NCI-H1694 (cell line): ENCODE measurements at places on chromosomes 4 and X.

GRCh38 chr4:140312100-140312499, 61.3 kb upstream of the SCOC start:
- DNase-seq: no peak

GRCh38 chr4:14096396-14096965, 469.0 kb upstream of the BOD1L1 start:
- DNase-seq: no peak

DNA sequence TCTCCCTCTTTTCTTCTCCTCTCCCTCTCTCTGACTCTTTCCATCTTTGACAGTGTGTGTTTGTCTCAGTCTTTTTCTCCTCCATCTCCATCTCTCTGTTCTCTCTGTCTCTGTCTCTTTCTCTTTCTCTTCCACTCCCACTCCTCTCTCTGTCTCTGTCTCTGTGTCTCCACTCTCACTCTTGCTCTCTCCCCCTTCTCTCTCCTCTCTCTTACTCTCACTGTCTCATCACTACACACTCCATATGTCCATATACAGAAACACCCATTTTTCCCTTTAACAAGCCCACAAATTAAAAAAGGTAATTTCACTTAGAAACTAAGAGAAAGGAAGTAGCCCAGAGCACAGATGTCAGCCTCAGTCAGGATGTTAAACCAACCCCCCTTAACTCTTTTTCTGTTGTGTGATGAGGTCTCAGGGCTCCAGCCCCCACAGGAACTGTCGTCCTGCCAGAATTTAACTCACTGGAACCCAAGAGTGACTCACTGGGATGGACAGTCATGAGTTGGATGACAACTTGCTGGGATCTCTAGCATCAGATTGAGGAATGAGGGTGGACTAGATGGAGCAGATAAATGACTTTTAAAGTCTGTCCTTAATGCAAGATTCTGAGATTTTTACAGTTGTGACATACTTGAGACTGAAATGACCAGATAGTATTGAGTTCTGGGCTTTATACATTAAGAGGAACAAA, 27.5 kb downstream of the OTUD6A start:
- no peak for DNase-seq

DNA sequence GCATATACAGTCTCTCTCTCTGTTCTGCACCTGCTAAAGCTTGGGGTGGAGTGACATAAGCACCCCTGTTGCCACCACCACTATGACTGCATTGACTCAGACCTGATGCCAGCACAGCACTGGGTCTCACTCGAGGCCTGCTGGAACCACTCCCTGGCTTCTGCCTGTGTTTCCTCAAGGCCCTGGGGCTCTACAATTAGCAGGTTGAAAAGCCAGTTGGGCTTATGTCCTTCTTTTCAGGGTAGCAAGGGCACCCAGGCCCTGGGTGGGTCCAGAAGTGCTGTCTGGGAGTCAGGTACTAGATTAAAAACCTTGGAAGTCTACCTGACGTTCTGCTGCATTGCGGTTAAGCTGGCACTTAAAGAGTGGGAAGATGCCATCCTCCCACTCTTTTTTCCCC, 50.5 kb upstream of the MAGEC3 start:
- DNase-seq: no peak

- no peak for DNase-seq
Observed at GRCh38 chr4:48193096-48193836, 59.2 kb upstream of the TXK start.

GRCh38 chr4:181013162-181013561, 1230.0 kb upstream of the TENM3 start:
- DNase-seq: no peak

DNA sequence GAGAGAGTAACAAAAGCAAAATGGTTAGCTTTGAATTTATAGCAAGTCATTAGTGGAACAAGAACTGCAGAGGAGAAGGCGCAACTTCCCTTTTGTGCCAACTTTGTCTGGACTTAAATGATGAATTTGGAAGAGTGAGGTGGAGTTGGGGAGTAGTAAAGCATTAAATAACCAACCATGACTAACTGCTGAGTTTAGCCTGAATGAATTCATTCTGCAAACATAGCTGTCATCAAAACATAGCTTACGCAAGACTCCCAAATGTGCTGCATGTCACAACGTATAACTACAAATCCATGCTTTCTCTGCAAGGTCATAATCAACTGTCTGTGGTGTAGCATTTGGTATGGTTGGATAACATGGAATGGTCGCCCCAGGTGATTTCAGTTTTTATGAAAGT, 75.9 kb upstream of the RPL34 start:
- DNase-seq: no peak

DNA sequence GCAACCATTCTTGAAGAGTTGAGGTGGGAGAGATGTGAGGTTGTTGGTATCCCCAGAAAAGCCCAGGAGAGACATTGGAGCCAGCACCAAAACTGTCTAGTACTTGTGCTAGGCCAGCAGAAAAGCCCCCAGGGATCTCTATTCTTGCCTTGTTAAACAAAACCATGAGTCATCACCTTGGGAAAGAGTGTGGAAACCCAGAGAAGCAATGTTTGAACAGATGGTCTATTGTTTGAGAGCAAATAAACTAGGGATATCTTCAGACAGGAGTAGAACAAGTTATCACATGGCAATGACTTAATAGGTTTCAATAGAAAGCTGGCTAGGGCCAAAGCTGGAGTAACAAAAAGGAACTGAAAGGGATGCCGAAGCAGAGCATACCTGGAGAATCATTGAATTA, 195.7 kb upstream of the CASK start:
- peak; percentile 26 for DNase-seq

- no peak for DNase-seq
Observed at GRCh38 chrX:40329616-40330015, 231.9 kb upstream of the BCOR start.

GRCh38 chrX:43141885-43142284, 363.9 kb upstream of the PPP1R2C start:
- DNase-seq: no peak

DNA sequence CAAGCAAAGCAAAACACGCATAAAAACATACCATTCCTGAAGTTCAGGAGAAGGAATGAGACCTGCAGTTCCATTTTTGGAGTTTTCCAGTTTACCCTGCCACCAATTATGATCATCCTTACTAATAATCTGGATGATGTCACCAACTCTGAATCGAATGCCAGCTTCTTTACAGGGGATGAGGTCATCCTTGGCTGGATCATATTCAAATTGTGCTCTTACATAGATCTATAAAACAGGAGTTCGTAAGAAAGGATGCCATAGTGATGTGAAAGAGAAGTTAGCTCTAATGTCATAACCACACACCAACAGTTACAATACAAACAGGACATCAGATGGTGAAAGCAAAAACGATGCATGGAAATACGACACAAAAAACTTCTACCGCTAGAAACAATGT, 106.5 kb downstream of the NYX start:
- DNase-seq: no peak

DNA sequence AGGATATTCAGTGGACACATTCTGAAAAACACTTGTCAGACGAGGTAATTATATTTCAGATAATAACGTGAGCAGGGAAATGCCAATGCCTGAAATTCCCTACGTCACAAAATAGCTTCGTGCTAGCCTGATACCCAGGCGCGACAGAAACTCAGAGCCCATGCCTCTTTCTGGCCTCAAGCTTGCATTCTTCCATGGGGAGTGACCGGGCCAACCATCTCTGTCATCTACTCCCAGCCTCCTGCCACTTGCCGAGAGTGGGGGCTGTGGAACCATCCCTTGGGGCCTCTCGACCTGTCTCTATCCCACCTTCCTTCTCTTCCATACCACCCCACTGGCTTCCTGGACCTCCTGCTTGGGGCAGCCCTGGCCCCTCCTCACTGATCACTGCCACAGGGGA, 34.5 kb upstream of the CDKN2AIP start:
- DNase-seq: no peak

DNA sequence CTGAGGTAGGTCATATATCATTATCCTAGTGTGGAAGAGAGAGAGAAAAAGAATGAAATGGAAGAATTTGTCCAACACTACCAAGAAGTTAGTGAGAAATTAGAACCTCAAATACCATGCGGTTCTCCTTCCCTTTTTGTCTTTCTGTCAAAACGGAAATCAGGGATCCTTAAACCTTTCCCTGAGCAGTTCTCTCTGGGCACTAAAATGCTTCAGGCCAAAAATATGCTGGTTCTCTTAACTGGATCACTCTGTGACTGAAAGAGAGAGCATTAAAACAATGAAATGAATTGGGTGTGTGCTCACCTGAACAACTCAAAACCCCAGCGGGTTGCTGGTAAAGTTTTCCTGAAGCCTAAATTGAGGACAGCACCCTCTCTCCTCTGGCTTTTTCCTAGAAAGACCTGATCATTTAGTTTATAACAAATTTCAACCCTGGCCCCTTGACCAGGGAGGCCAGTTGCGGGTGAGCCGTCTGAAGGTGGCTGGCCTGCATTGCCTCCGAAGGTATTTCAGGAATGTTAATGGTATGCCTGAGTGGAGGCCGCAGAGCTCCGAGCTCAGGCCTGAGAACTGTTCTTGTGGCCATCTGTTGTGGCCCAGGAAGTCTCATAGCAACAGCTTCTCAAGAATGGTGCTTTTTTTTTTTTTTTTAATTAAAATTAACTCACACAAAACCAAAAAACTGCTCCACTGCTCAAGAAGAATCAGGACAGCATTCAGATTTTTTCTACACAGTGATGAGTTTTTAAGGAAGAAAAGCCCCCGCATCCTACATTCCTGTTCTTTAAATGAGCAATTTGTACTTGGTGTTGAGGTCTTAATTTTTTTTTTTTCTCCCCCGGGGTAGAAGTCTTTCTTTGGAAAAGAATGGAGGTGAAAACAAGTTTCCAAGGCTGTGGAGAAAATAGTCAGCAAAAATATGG, 155.1 kb downstream of the SHROOM3 start:
- DNase-seq: no peak

DNA sequence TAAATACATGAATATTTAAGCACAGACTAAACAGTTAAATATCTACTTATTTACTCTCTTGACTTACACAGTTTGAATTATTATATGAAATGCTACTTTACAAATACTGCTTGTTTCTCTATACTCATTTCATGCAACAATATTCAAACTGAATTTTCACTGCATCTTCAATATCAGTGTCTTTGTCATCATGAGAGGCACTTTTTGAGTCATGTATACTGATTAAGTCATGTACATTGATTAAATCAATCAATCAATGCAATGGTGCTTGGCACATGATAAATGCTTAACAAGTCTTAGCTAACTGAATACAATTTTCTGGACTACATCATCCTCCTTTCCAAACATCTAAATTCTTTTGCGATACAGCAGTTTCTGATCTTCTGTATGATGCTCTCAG, 67.1 kb downstream of the CHM start:
- DNase-seq: no peak

GRCh38 chrX:40947276-40947675, 138.0 kb upstream of the USP9X start:
- no peak for DNase-seq

DNA sequence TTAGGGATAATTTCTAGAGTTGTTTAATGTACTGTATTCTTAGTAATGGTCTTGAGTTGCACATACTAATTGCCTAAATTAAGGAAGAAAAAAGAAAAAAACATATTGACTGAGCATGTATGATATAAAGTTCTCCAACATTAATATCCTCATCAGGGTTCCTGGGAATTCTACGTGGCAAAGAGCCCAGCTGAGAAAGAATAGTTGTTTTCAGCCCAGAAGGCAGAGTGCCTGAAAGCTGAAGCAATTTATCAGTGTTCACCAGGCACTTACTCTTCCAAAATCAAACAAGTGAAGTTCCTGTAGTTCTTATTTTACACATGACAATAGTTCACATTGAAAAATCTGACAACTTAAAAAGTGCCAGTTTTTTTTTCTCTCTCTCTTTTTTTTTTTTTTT, 27.7 kb downstream of the YIPF7 start:
- DNase-seq: no peak

- peak; percentile 1 for DNase-seq
Observed at GRCh38 chrX:80648023-80648422, 161.7 kb downstream of the BRWD3 start.

- DNase-seq: no peak
Observed at GRCh38 chr4:97432551-97432950, 710.7 kb downstream of the STPG2 start.

DNA sequence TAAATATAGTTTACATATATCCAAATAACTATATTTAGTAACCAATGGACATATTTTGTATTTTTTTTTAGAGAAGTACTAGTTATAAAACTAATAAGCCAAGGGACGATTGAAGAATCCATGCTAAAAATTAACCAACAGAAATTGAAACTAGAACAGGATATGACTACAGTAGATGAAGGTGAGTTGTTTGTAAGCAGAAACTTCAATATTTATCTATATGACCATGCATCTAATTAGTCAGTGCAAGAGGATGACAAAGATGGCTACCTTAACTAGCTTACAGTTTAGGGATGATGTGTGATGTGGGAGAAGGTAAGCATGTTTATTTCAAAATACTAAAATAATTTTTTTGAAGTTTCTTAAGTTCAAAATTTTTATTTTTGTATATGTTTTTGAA, 57.7 kb downstream of the HPGDS start:
- DNase-seq: no peak

DNA sequence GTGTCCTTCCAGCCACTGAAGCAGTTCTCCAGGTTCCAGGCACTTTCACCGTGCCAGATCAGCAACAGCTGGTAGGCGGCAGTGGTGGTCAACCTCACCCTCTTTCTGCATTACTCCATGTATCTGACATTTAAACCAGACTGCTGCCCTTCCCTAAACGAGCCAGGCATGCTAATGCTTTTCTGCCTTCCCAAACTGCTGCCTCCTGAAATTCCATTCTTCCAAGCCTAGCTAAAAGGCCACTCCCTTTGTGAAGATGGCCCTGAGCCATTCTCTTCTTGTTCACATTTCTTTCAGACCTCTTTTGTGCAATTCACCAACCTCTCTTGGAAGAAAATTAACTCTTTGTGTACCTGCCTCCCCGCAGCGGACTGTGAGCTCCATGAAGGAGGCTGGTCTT, 73.7 kb downstream of the CHST7 start:
- no peak for DNase-seq

DNA sequence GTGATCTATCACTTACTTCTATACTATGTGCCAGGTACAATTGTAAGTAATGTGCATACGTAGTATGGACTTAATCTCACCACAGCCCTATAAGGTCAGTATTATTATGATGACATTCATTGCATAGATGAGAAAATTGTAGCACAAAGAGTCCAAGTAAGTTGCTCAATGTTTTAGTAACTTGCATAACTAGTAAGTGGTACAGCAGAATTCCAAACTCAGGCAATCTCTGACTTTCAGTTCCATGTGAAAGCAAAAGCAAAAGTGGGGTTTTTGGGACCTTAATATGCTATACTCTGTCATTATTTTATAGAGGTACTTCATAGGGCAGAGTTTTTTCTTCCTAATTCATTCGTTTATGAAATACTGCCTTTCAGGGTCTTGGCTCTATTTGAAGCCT, 188.8 kb upstream of the VEGFC start:
- no peak for DNase-seq

DNA sequence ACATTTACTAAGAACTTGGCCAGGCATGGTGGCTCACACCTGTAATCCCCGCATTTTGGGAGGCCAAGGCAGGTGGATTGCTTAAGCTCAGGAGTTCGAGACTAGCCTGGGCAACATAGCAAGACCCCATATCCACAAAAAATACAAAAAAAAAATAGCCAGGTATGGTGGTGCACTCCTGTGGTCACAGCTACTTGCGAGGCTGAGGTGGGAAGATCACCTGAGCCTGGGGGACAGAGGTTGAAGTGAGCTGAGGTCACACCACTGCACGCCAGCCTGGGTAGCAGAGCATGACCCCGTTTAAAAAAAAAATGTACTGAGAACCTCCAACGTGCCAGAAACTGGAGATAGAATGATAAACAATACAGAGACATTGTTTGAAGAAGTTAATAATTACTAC, 8.0 kb downstream of the OPRPN start:
- DNase-seq: no peak

- DNase-seq: no peak
Observed at GRCh38 chrX:121569609-121570008, 522.2 kb downstream of the GLUD2 start.

GRCh38 chr4:164379694-164380093, 374.2 kb upstream of the SMIM31 start:
- no peak for DNase-seq
